ENCODE measurements at places on chromosomes 5 and 9.

- DNase-seq, result no peak
Observed at GRCh38 chr9:96617439-96618185, 2.0 kb downstream of the CDC14B start.

- no peak for DNase-seq
Observed at GRCh38 chr5:78821536-78822021, 163.5 kb downstream of the ARSB start.

GRCh38 chr5:104942735-104943134, 1380.1 kb upstream of the NUDT12 start:
- no peak for DNase-seq

GRCh38 chr9:112884101-112884500, 6.6 kb downstream of the SLC46A2 start:
- DNase-seq, result no peak

GRCh38 chr5:16619136-16619535, 2.3 kb upstream of the RETREG1 start:
- DNase-seq, result no peak

- no peak for DNase-seq
Observed at GRCh38 chr5:36535378-36535777, 71.0 kb upstream of the SLC1A3 start.

GRCh38 chr5:74638970-74639806, 1.3 kb downstream of the ENC1 start:
- DNase-seq, result no peak

DNA sequence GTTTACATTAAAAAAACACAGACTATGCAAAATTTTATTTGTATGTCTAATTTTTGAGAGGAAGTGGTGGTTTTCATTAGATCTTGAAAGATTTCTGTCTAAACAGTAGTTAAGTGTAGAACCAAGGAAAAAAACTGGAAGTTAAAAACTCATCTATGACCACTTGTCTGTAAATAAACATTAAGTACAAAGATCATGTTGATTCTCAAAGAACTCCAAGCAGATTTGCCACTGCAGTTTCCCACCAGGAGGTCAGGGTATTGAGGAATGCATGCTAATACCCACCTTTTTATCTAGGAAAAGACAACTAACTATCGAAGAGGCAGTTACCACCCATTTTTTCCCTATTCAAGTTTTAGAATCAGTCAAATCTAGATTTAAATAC, 1.9 kb downstream of the STOM start:
- no peak for DNase-seq

DNA sequence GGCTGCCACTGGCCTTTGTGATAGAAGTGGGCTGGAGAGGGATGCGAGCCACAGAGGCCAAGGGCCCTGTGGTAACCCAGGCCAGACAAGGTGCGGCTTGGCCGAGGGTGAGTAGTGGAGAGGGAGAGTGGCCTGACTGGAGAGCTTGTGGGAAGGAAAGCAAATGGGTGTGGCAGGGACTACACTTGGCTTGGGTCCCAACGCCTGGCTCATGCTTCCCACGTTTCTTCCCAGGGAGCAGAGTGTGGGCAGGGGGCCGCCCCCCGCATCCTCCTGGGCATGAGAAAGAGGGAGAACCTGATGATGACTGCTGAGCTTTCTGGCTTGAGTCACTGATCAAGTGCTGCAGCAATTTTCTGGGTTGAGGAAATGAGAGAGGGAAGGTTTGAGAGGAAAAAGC, 95.7 kb downstream of the ANKH start:
- no peak for DNase-seq

DNA sequence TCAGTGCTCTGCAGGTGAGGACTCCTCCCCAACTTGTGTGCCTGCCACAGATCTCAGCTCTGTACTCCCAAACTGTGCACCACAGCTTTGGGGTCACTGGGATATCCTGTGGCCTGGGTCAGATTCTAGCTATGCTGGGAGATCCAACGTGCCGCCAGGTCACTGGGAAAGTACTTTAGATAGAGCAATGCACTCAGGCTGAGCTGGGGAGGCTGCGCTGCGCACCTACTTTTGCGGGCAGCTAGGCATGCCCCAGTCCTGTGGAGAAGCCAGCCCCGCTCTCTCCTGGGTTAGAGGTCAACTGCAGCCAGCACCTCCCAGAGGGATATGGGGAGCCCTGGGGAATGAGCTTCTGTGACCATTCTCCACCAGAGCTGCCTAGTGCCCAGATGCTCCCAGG, 552.1 kb upstream of the CDH9 start:
- no peak for DNase-seq

DNA sequence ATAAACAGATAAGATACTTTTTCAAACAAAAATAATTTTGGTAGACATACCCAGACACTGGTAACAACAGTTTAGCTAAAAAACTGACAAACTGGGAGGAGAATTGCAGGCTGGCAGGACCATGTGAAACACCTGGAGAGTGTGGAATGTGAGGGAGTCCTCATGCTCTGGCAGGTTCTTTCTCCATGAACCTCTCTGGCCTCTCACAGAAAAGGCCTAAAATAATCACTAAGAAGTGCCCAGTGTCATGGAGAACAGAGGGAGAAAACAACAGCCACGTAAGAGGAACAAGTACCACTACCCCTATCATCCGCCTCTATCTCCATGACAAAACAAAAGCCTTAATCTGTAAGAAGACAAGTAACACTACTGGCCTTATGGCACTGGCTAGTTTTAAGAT, 1227.5 kb upstream of the CDH9 start:
- no peak for DNase-seq

DNA sequence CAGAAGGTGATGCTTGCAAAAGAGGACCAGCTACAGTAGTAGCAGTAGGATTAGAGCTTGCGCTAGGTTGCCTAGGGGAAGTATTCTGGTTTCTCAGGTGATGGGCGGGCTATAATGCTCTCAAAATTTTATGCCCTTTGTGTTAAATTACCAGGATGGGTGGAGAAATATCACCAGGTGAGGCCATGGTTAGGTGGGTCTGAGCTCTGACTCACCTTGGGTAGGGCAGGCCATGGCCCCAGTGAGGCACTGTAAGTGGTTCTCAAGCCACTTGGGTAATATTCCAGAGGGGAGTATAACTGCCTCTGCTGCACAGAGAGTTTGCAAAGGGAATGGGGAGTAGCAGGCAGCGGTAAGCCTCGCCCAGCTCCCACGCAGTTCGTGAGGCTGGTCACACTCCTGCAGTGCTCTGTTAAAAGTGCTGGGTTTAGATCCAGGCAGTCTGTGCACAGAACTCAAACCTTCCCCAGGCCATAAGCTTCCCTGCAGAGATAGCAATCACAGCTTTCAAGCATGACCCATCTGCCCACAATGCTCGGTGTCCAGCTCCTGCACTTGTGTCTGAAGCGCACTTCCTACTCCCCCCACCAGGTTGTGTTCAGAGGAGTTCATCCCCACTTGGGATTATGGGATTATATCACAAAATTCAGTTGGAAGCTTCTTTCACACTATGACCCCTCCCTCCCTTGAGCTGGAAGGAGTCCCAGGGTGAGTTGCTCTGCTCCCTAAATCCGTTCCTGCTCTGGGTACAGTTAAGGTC, 575.0 kb downstream of the CHSY3 start:
- no peak for DNase-seq

GRCh38 chr5:76601470-76601869, 21.7 kb downstream of the F2RL2 start:
- DNase-seq, result no peak

Data from NCI-H2081 treated with DMSO at 0.1 percent for 48 hours (cell line).